ENCODE measurements at places on chromosomes 2 and 18.

GRCh38 chr2:15931319-15931890 lies 8.9 kb upstream of the MYCN start:
- DNase-seq, result no peak

- no peak for DNase-seq
Measured at GRCh38 chr18:48959921-48960920, 9.5 kb upstream of the SMAD7 start.

- no peak for DNase-seq
Measured at GRCh38 chr2:46683541-46683940, 204.2 kb downstream of the TMEM247 start.

DNA sequence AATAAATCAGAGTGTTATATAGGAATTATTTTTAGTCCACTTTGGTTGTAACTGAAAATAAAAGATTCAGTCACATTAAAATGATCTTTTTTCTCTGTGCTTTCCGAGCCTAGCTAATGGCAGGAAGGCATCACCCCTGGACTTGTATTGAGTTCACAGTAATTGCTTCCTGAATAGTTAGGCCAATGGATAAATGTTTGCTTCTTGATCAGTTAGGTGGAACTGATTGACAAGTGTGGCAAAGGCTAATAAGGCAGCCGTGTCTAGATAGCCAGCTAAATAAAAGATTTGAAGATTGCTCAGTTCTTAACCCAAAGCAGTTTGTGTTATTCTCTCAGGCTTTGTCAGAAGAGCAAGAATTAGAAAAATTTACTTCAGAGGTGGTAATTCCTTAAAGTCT lies 20.8 kb downstream of the FAM171B start:
- no peak for DNase-seq

DNA sequence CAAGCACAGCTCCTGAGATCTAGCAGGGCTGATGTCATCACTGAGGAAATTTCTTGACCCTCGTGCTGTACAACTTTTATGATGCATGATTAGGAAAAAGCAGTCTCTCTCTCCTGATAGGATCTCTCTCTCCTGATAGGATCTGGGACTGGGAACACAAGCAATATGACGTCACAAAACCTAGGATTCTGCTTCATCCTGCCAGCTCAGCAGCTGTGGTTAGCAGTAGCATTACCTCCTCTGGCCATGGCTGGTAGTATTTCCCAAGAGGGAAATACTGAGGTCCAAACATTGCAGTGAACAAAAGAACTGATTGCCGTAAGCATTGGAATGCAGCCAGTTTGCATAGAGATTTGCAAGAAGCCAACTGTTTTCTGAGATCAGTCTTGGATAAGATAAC lies 521.2 kb upstream of the POU3F3 start:
- DNase-seq, result no peak

DNA sequence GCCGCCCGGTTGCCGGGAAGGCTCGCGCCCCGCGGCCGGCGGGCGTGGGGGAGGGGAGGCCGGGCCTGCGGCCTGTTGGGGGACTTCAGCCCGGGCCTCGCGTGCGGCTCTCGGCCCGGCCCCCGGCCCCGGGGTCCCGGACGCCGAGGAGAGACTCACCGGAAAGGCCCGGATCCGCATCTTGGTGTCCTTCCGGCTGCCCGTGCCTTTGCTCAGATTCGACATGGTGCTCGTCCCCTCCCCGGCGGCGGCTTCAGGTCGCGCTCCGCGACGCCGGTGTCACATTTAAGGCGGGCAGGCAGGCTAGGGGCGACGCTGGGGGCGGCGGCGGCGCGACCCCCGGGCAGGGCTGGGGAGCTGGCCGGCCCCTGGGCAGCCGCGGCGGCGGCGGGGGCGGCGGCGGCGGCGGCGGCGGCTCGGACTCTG lies 365 bp downstream of the CUL3 start:
- DNase-seq, result no peak

GRCh38 chr2:53353135-53354114 lies 414.2 kb upstream of the CHAC2 start:
- no peak for DNase-seq

DNA sequence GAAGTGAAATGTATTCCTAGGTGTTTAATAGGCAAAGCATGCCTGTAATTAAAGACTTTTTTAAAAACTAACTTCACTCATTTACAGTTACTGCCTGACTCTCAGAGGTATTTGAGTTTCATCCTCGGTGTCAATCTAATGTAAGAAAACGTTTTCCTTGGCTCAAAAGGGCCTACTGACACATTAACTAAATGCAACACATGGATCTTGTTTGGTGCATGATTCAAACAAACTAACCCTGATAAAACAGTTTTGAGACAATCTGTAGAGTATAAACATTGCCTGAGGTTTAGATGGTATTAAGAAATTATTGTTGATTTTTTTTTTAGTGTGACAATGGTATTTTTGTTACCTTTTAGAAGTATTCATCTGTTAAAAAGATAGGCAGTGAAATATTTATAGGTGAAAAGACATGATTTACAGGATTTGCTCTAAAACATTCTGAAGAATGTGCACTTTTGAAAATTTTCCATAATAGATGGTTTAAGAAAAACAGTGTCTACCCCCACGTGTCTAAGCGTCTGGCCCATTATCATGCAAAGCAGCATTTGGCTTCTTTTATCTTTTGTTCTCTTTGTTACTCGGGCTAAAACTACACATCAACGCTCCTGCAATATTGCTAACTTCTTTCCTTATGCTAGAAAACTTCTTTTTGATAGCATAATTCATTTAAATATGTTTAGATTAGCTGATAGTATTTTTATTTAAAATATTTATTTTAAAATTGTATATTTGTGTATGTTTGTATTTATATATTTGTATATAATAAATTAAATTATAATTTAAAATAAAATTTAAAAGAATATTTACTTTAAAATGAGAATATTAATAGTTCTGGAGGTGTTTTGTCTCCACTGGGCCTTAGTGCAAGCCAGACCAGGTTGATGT lies 160.2 kb upstream of the NDUFV2 start:
- no peak for DNase-seq
